ENCODE measurements at places on chromosomes 3 and 15.

GRCh38 chr15:77589839-77590238, 42.9 kb downstream of the LINGO1 start:
- peak; percentile 13 for DNase-seq

DNA sequence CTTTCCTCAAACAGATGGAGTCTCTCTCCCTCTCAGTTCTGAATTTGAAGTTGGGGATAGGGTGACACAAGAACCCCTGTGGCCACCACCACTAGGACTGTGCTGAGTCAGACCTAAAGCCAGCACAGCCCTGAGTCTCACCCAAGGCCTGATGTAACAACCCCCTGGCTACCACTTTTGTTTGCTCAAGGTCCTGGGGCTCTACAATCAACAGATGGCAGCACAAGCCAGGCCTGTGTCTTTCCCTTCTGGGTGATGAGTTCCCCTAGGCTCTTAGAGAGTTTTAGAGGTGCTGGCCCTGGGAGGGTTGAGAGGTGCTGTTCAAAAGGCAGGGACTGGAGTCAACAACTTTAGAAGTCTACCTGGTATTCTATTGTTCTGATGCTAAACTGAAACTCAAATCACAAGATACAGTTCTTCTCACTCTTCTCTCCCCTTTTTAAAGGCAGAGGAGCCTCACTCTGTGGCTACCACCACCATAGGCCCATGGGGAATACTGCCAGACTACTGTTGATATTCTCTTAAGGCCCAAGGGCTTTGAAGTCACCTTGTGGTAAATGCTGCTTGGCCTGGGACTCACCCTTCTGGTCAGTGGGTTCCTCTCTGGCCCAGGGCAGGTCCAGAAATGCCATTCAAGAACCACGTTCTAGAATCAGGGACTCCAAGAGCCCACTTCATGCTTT, 6.5 kb downstream of the OR5K4 start:
- peak; percentile 60 for DNase-seq

- DNase-seq = no peak
These were observed 46.0 kb upstream of the SMAD6 start for GRCh38 chr15:66655997-66656396.

GRCh38 chr3:156782921-156783320, 43.2 kb upstream of the LEKR1 start:
- DNase-seq = peak; percentile 37

GRCh38 chr15:71242292-71242691, 127.0 kb downstream of the THSD4 start:
- DNase-seq = no peak

DNA sequence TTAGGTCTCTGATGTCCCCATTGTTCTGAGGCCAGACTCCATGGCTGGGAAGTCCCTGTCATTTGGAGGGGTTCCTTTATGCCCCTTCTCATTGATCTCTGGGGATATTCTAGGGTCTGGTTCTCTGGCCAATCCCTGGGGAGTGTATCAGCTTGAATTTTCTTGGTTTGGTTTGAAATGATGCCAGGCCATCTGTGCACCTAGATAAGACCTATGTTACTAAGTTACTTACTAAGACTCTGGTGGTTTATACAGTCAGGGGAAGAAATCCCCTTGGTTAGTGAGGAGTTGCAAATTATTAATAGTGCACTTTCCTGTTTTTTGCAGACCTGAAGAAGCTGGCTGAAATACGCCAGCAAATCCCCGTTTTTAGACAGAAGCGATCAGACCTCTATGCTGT, 20.3 kb downstream of the NIT2 start:
- no peak for DNase-seq

- peak; percentile 40 for DNase-seq
These were observed 2.2 kb downstream of the SLC12A6 start for GRCh38 chr15:34335176-34336032.

DNA sequence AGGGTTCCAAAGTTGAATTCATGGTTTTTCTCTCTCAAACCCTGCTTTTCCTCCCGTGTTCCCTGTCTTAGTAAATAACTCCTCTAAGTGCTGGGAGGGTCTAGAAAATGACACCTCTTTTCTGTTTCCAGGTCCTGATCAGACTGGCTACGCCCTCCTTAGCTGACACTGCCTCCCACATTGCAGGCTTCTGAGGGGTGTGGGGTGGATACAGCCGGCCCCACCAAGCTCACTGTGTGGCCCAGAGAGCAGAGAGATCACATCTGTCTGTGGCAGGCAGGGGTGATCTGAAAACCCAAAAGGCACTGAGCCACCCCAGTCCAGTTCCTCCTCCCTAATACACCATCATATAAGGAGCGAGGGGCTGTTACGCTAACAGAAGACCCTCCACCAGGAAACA, 62.7 kb downstream of the BDH1 start:
- no peak for DNase-seq

- DNase-seq = no peak
These were observed 9.5 kb upstream of the ROPN1B start for GRCh38 chr3:125959317-125960065.
